ENCODE measurements at places on chromosomes 7 and 10. TPM values are rescaled to one million over a fixed set of nuclear protein-coding genes. Genes with fewer than 3 reads are reported as not detected.

Gene CFTR
- 0.24 TPM for total RNA-seq

Gene FXYD4
- total RNA-seq = not detected

Gene PRKG1
- total RNA-seq = not detected

Gene DLX5
- not detected for total RNA-seq

Gene MKX
- total RNA-seq = not detected

Gene AKR1B15
- 41.2 TPM for total RNA-seq

Gene BBS9
- total RNA-seq = 2.9 TPM

Gene HECW1
- 10.9 TPM for total RNA-seq

Gene TSPAN12
- 0.79 TPM for total RNA-seq

Gene MCM10
- total RNA-seq = 27.1 TPM

Gene OR2A7
- not detected for total RNA-seq
